Muscle of arm (tissue), 14 donors: ENCODE measurements at places on chromosomes 4 and X. TPM values are rescaled to one million over a fixed set of nuclear protein-coding genes. Genes with fewer than 3 reads are reported as not detected.

Gene NHS
- 1.7 TPM for polyA plus RNA-seq

DNA sequence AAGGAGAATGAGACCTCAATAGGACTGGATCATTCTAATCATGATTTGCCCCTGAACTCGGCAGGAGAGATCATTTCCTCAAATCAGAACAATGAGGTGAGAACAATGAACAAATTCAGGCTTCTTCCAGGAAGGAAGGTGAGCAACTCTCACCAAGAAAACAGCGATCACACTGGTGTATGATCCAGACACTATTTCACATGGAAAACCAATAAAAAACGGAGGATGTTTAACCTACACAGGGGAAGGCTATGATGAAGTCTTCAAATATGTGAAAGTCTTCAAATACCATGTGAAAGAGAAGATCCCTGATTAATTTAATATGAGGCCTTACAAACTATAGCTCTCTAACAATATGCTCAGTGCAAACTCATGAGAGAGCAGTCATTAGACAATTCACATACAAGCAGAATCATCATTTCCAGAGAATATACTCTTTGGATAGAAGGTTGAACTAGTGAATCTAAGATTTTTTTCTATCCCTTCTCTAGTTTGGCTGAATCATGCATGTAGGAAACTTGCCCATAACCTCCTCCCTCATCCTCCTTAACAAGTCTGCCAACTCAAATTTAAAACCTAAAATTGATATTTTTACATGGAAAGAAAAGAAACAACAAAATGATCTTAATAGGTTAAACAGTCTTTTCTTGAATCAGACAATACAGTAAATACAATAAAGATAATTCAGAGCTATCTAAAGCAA is 122.5 kb downstream of the ADAMTS3 start:
- no peak for DNase-seq

- DNase-seq = no peak
Observed at GRCh38 chr4:12562021-12562420, 922.1 kb downstream of the RAB28 start.

Gene TRPC3
- 2.1 TPM for polyA plus RNA-seq

Gene UGT2A3
- polyA plus RNA-seq = 0.22 TPM

Gene CXCL3
- 0.24 TPM for polyA plus RNA-seq

- no peak for DNase-seq
Observed at GRCh38 chr4:1978226-1978625, 30.5 kb downstream of the NELFA start.

DNA sequence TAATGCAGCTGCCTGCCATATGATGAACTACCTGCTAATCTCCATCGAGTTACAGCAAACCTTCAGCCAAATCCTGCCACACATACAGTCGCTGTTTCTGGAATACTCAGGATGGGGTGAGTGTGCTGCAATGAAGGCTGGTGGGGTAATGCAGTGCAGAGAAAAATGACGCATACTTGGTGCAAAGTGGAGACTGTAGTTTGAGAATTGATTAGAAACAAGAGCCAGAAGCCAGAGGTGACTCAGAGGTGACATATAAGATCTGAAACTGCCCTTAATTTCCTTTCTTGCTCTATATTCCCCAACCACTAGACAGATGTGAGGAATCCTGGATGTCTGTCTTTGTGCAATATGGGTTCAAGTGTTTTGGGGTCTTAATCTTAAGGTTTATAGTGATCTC is 22.0 kb downstream of the C4orf54 start:
- DNase-seq = no peak

DNA sequence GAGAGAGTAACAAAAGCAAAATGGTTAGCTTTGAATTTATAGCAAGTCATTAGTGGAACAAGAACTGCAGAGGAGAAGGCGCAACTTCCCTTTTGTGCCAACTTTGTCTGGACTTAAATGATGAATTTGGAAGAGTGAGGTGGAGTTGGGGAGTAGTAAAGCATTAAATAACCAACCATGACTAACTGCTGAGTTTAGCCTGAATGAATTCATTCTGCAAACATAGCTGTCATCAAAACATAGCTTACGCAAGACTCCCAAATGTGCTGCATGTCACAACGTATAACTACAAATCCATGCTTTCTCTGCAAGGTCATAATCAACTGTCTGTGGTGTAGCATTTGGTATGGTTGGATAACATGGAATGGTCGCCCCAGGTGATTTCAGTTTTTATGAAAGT is 75.9 kb upstream of the RPL34 start:
- no peak for DNase-seq

DNA sequence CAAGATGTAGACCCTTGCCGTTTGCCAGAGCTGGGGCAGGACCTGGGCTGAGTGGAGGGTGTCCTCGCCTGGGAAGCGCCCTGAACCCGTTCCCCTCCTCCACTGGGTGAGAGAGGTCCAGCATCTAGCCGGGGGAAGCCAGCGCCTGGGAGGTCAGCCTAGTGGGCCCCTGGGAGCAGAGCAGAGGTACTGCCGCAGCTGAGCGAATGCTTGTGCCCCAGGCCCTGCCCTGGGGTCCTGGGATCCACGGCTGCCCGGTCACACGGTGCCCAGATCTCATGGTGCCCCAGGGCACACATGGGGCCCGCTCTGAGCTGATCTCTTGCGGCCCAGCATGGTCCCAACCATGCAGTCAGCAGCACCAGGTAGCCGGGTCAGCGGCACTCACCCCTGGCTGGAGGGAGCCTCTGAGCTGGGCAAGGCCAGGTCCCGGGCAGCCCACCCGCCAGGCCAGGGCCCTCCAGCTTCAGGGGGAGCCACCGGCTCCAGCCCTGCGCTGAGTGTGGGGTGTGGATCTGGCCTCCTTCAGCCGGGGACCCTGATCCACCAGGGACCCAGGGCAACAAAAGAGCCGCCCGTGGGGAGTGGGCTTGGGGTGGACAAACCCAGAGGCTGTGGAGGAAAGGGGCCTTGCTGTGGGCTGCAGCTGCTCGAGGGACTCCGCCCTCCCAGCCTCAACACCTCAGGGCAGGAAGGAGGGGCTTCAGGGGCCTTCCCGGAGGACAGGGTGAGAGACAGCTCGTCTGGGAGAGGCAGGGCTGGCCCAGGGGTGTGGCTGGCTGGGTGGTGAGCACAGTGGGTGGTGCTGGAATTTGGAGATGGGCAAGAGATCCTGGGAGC is 4.1 kb upstream of the CPLX1 start:
- DNase-seq = no peak

- no peak for DNase-seq
Observed at GRCh38 chrX:109274806-109275205, 207.1 kb downstream of the GUCY2F start.

DNA sequence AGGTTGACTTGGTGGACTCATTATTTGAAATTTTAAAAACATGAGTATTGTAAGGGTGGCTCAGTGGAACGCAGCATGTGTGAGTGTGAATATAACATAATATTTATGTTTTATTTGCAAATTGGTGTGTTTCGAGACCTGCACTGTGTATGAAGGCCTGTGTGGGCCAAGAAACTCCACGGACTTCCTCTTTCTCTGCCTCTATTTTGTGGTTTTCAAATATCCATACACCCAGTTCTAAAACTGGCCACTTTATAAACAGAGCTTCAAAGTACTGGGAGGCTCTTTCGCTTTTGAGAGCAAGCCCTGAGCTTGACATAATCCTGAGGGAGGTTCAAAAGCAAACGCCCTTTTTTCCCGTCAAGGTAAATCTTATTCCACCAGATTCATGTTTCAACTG is 187.7 kb downstream of the GPAT3 start:
- no peak for DNase-seq

Gene PALLD
- polyA plus RNA-seq = 148 TPM

DNA sequence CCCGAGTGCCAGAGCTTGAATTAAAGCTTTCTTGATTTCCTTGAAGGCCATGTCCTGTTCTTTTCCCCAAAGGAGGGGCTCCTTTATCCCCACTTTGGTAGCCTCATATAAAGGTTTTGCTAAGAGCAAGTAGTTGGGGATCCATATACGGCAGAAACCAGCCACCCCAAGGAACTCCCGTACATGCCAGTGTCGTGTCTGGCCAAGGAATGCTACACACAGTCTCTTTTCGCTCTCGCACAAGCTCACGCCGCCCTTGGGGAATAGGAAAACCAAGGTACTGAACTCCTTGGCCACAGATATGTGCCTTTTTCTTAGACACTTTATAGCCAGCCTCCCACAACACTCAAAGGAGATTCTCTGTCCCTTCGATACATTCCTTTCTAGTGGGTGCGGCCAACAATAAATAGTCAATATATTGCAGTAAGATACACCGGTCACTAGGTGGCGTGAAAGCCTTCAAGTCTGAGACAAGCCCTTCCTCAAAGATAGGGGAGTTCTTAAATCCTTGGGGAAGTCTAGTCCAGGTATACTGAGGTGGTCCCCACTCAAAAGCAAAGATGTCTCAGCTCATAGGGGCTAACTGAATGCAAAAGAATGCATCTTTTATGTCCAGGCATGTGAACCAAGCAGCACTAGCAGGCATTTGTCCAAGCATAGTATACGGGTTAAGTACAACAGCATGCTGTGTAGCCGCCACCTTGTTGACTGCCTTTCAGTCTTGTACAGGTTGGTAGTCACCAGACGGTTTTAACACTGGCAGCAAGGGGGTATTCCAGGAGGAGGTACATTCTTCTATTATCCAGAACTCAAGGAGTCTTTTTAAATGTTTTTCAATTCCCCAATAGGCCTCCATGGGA is 57.8 kb upstream of the XAGE1B start:
- peak; percentile 15 for DNase-seq

DNA sequence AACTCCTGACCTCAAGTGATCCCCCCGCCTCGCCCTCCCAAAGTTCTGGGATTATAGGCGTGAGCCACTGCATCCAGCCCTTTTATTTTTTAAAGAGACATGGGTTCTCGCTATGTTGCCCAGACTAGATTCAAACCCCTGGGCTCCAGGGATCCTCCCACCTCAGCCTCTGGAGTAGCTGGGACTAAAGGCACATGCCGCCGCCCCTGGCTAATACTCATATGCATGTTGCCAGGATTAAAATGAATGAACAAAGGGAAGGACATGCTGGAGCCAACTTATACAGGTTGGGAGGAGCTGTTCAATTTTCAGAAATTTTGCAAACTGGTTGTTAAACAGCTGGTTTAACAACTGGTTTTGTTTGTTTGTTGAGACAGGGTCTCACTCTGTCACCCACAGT is 1.4 kb upstream of the FTSJ1 start:
- no peak for DNase-seq

- no peak for DNase-seq
Observed at GRCh38 chr4:48275247-48275646, 5.6 kb upstream of the TEC start.

DNA sequence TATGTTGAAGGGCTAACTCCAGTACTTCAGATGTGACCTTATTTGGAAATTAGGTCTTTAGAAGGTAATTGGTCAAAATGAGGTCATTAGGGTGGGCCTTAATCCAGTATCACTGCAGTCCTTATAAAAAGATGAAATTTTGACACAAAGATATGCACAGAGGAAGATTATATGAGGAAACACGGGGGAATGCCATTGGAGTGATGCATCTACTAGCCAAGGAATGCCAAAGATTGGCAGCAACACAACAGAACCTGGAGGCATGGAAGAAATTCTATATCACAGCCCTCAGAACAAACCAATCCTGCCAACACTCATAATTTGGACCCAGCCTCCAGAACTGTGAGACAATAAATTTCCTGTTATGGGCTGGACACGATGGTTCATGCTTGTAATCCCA is 17.6 kb downstream of the TRIM61 start:
- no peak for DNase-seq

- peak; percentile 56 for DNase-seq
Observed at GRCh38 chrX:154516656-154517100, 646 bp upstream of the FAM3A start.

DNA sequence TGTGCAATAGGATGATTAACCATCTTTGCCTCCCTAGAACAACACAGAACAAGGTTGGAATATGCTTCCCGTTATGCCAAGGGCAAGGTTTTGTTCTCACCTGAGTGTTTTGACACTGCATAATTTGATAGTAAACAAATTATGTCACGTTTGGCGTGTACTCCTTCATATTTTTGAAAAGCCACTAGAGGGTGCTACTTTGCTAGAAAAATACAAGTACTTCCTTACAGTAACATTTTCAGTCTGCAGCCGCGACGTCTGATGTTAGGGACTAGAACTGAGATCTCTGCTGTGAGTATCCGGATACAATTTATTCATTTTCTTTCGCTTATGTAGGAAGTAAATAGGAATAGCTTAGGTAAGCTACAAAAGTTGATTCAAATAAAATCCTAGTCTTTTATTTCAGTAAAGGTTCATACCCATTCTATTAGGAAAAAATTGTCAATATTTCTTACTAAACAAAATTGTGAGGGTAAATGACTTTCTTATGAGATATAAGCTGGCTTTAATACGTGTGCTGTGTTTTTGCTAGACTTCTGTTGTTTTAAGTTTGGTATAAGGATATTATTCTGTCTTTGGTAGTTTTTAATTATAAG is 181.1 kb upstream of the WDFY3 start:
- DNase-seq = peak; percentile 77

DNA sequence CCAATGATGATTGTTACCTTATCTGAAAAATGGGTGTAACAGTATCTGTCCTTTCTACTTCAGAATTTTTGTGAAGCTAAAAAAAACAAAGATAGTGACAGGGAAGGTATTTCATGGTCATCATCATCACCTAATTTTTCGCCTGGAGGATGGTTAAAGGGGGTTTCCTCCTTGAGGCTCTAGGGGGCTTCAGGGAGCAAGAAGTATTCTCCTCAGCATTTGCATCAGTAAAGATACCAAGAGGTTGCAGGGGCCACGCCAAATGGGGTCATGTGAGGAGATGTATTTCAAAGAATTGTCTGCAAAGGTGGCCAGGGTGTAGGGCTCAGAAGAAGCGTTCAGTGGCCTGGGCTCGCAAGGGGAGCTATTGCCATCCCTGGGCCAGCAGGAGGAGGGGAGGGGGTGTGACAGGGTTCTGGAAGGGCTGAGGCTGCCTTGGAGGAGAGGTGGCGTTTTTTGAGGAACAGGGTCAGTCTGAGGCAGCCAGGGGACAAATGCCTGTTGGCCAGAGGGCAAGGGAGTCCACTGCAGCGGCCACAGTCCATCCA is 7.3 kb upstream of the NSG1 start:
- DNase-seq = no peak

DNA sequence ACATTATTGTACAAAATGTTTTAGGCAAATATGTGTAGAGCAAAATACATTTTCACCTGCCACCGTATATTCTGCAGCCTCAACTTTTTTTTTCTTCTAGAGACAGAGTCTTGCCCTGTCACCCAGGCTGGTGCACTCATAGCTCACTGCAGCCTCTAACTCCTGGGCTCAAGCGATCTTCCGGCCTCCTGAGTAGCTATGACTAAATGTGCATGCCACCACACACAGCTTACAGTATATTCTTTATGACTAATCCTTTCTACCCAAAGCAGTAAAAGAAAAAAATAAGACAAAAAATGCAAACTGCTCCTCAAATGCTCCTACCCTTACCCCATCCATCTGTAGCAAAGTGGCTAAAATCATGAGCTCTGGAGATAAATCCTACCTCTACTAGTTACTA is 426.3 kb downstream of the KCNIP4 start:
- DNase-seq = no peak

Gene LUZP4
- polyA plus RNA-seq = not detected

DNA sequence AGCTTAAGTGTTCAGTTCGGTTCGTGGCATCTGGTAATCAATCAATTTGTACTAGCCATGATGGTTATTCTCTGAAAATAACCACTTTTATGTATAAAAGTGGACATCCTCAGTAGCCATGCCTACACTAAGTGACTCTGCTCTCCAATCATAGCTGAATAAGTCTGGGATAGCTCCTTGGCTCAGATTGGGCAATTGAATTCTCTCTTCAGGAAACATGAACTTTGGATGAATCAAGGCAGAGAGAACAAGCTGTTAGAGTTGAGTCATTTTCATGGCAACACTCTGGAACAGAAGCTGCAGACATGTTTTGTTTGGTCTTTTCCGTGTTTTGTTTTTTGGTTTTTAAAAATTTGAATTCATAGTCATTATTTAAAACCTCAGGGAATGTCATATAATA is 66.8 kb upstream of the TMEM164 start:
- DNase-seq = no peak

Gene AVPR2
- 0.45 TPM for polyA plus RNA-seq

Gene EPGN
- polyA plus RNA-seq = not detected
